Lung microvascular endothelial cell (primary cell): ENCODE measurements at places on chromosomes 3 and 15. TPM values are rescaled to one million over a fixed set of nuclear protein-coding genes. Genes with fewer than 3 reads are reported as not detected.
A peak's percentile ranks its signal among the peaks of the same experiment; 100 is the strongest.

DNA sequence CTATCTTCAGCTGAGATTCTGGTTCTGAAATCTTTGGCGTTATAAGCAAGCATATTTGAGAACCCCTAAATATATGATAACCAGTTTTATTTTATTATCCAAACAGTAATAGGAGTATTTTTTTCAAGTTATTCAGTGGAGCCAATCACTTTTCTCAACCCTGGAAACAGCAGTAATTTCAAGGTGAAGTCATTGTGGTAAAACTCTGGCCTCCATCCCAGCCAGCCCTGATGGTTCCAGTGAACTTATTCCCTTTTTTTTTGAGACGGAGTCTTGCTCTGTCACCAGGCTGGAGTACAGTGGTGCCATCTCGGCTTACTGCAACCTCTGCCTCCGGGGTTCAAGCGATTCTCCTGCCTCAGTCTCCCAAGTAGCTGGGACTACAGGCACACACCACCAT, 545.4 kb upstream of the IL12A start:
- DNase-seq: no peak

CSPG4 gene
- under 0.01 TPM in 2 replicates for total RNA-seq

DNA sequence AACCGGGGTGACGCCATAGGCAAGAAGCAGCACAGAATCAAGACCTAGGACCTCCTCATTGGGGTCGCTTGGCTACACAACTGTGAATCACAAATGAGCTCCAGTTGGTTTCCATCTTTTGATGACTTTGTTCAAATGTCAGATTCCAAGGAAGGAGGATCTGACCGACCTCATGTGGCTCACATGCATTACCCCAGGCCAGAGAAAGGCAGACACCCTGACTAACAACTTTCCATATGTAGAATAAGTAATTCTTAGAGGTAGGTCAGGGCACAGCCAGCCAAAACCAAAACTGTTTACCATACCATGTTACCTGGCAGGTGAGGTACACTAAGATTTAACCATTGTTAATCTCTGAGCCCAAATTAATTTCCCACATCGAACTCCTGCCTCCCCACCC, 96.5 kb downstream of the CCNL1 start:
- no peak for DNase-seq

- peak; percentile 72 for DNase-seq
Observed at GRCh38 chr3:28745436-28745835, 396.8 kb upstream of the AZI2 start.

DNA sequence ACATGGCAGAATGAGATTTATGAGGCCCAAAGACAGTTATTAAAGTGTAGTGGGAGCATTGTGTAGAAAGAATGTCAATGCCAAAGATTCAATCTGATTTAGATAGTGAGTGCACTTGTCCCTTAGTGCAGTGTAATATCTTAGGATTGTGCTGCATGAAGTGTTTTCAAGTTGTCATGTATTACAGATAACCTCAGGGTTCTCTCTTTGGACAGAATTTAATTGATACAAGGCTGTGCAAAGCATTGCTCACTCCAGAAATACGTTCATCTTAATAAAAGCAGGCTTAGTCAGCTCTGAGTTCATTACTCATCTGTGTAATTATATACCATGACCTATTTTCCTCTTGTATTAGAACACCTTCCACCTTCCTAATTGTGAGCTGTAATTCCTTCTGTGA, 16.0 kb upstream of the GPR171 start:
- no peak for DNase-seq

GP9 gene
- not detected in 2 replicates for total RNA-seq

- no peak for DNase-seq
Observed at GRCh38 chr15:32723171-32723948, 5.6 kb downstream of the GREM1 start.

MAGEL2 gene
- total RNA-seq: under 0.01 TPM in 1 of 2 replicates, not detected in the other

DNA sequence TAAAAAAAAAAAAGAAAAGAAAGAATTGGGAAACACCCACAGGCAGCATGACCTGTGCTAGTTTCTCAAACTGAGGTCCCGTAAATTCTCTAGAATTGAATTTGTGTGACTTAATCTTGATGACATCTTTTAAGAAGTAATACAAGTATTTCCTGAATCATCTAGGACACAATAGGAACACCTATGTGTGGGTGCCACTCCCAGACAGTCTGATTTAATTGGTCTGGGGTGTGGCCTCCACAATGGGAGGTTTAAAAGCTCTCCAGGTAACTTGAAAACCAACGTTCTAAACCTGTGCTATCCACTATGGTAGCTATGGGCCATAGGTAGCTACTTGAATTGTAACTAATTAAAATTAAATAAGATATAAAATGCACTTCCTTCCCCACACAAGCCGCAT, 28.1 kb downstream of the CFAP92 start:
- no peak for DNase-seq

DNA sequence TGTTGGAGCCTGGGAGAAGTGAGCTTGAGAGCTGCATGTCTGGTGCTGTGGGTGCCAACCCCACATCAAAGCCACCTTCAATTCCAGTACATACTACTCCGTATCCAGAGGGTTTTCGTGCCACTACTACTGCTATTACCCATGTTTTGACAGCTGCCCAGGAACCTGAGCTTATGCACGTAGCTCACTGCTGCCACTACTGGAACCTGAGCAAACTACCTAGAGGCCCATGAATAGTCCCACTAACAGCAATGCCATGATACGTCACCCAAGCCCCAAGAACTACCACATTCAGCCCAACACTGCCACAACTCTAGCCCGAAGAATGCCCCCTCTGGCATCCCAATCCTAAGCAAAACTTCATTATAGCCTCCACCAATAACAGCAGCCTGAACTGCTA, 215.2 kb upstream of the BCHE start:
- no peak for DNase-seq

- peak; percentile 6 for DNase-seq
Observed at GRCh38 chr3:143832433-143832832, 15.8 kb downstream of the SLC9A9 start.

DNA sequence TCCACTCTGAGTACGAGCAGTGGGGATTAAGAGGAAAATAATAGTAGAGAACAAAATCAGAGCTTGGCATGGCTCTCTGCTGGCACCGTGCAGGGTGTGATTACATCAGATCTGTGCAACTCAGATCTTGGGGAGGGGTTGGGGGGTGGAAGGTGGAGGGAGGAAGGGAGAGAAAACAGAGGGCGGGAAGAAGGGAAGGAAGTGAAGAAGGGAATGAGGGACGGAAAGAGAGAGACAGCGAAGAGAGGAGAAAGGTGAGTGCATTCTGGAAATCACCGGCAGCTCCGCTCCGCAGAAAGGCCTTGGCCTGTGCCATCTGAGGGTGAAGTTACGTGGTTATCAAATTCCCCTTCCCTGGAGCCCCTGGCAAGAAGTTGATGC, 31.0 kb upstream of the ADAMTS17 start:
- DNase-seq: no peak

DNA sequence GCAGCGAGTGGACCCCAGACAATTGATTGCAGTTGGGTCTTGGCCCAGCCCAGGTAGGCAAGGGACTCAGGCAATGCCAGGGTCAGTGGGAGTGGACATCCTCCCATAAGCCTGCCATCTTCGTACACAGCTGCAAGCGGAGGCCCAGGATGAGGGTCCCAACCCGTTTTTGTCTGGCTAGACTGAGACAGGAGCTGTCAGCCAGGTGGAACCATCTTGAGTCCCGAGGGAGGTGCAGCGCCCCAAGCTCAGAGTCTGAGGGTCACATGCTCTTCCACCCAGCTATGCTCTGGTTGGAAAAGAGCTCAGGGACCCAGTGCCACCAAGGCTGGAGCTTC, 22.6 kb upstream of the IP6K2 start:
- no peak for DNase-seq
